Smooth muscle cell of the umbilical artery (primary cell): ENCODE measurements at places on chromosomes 1 and 21. TPM values are rescaled to one million over a fixed set of nuclear protein-coding genes. Genes with fewer than 3 reads are reported as not detected.

TDRD5 gene
- total RNA-seq, result not detected in 2 replicates

CFAP107 gene
- total RNA-seq, result not detected in 2 replicates

SPRR2F gene
- total RNA-seq, result not detected in 2 replicates

SH2D2A gene
- 0.30 TPM in 1 of 2 replicates, not detected in the other for total RNA-seq

IGSF5 gene
- 0.59 TPM in 1 of 2 replicates, not detected in the other for total RNA-seq

SLC16A4 gene
- 5.9 and 10.4 TPM in 2 replicates for total RNA-seq

H3-3A gene
- total RNA-seq, result 112 and 136 TPM in 2 replicates

KLF17 gene
- 0.05 TPM in 1 of 2 replicates, not detected in the other for total RNA-seq

METTL25B gene
- 9.1 and 10.4 TPM in 2 replicates for total RNA-seq

HSD3B2 gene
- total RNA-seq, result not detected in 2 replicates

WDR64 gene
- total RNA-seq, result not detected in 2 replicates

TINAGL1 gene
- 241 and 312 TPM in 2 replicates for total RNA-seq
